Vagina (tissue), 2 donors: ENCODE measurements at places on chromosomes 11 and 22.

GRCh38 chr11:326842-327580 lies 6.4 kb upstream of the IFITM3 start:
- DNase-seq, result no peak

GRCh38 chr11:68107689-68108088 lies 13.5 kb downstream of the CHKA start:
- no peak for DNase-seq

DNA sequence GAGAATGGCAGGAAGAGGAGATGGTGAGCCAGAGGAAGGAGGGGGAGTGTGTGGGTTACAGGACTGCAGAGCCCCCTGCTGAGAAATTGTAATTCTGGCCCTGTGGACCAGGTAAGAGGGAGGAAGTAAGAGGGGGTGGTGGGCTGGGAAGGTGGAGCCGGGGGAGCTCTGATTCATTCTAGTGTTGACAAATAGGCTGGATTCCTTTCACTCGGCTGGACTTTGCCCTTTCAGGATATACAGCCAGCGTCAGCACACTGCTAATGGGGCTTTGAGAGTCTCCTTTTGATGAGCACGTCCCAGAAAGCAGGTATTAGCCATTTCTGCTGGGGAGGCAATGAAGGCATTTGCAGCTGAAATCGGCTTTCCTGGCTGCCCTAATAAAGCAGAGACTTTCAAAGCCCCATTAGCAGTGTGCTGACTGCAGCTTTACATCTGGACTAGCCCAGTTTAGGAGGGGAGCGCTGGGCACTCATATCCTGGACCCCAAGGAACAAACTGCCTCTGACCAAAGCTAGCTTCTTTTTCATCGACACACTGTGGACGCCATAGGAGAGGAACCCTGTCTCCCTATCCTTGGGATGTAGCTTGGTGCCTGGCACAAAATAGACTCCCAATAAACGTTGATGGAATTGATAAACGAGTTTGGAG lies 44.8 kb upstream of the CADM1 start:
- DNase-seq, result no peak

- no peak for DNase-seq
These were observed 67.9 kb downstream of the KCNC1 start for GRCh38 chr11:17802491-17802890.

DNA sequence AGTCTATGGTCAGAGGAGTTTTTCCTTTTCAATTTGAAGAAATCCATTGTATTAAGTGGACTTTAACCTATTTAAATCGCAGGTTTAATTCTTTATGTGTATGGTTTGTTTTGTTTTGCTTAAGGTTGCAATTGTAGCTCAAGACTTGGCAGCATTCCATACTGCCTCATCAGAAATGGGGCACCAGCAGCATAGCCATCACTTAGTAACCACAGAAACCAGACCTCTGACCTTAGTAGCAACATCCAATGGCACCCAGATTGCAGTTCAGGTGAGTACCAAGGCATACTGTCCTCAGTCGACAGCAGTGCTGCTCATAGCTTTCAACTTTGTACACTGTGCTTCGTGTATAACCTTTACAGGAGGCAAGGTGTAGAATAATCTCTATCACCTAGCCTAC lies 48.4 kb upstream of the WEE1 start:
- no peak for DNase-seq

GRCh38 chr22:20761536-20761935 lies 12.4 kb upstream of the SERPIND1 start:
- DNase-seq, result no peak
